ENCODE measurements at places on chromosomes 6 and 20.

GRCh38 chr20:49146442-49147225 is 41.5 kb downstream of the STAU1 start:
- no peak for DNase-seq

GRCh38 chr20:61734733-61735502 is 330.8 kb downstream of the TAF4 start:
- no peak for DNase-seq

DNA sequence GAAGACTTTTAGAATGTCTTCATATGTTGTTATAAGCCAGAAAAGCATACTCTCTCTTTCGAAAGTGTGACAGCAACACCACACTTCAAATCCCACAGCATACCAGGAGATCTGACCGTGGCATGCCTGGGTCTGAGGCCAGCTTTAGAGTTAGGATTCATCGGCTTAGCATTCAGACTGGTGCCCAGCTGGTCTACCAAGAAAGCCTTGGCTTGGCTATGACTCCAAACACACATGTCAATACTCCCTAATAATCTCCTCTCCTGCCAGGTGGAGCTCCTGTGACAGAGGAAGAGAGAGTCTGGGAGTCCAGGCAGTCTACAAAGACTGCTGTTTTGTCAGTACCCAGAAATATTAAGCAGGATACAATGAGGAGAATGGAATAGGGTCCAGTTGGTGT is 77.1 kb upstream of the MAN1A1 start:
- DNase-seq, result no peak

DNA sequence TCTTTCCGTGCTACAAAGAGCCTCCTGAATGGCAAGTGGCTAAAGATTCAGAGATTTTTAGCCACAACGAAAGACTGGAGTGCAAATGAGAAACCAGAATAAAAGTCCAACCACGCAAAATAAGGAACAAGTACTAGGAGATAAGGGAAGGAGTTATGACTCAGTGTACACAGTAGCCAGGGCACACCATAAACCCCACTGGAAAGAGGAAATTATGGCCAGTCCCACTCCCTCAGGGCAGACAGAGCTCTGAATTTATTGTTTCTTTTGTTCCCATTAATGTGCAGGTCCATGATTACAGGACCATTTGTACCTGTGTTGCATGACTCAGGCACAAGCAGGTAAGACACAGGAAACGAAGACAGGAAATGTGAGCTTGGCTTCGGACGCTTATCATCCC is 150.3 kb upstream of the PREP start:
- peak; percentile 8 for DNase-seq

- peak; percentile 15 for DNase-seq
Measured at GRCh38 chr6:136526196-136526930, 23.9 kb downstream of the MAP7 start.

DNA sequence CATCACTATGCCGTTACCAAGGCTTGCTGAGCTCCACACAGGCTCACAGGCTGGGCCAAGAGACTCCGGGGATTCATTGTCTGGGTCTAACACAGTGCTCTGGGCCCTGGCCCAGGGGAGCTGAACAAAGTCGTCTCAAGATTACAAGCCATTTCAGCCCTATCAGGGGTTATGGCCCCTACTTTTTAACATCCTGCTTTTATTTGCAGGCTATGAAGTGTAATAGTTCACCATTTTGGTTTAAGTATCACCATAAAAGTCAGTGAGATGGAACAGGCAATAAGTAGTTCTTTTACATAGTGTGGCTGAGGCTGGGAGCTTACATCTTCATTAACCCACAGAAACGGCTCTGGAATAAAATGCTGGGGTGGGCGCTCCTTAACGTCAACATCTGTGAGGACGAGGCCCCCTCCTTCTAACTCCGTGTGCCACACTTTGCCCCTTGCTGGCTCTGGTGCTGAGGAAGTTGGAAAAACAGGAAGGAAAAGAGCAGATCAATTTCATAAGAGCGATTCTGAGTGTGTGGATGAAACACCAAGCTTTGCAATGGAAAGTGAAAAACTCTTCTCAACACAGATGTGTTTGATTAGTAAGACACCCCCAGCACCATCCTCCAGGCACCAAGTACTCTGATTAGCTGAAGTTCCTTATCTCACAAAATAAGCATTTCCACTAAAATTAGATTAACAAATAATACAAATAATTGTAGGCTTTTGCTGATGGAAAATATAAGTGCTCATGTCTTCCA is 447.3 kb downstream of the MAFB start:
- no peak for DNase-seq

- no peak for DNase-seq
Measured at GRCh38 chr6:30157999-30158398, 3.0 kb downstream of the TRIM10 start.
